Heart left ventricle (tissue), 16 donors: ENCODE measurements at places on chromosomes 4 and X.

- DNase-seq, result no peak
These were observed 1.8 kb downstream of the TENM3 start for GRCh38 chr4:182245041-182245440.

DNA sequence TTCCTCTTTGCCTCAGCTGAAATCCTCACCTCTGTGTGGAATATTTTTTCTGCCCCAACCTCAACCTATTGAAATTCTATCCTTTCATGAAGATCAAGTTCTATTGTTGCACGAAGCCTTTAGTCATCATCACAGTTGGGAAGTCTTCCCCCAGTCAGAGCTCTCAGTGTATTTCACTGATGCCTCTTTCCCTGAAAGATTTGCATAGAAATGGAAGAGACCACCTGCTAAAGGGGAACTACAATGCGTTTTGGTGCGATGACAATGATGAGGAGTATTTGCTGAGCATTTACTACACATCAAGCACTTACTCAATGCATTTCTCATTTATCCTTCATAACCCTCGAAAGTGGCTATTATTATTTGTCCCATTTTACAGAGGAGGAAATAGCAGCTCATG is 151.2 kb upstream of the KLF3 start:
- DNase-seq, result no peak

GRCh38 chr4:24677909-24678308 is 93.6 kb upstream of the DHX15 start:
- no peak for DNase-seq

GRCh38 chrX:49995795-49996455 is 73.5 kb downstream of the CLCN5 start:
- no peak for DNase-seq

GRCh38 chr4:80125252-80126177 is 52.5 kb upstream of the ANTXR2 start:
- no peak for DNase-seq

GRCh38 chrX:29477878-29478277 is 737.5 kb upstream of the MAGEB2 start:
- no peak for DNase-seq

DNA sequence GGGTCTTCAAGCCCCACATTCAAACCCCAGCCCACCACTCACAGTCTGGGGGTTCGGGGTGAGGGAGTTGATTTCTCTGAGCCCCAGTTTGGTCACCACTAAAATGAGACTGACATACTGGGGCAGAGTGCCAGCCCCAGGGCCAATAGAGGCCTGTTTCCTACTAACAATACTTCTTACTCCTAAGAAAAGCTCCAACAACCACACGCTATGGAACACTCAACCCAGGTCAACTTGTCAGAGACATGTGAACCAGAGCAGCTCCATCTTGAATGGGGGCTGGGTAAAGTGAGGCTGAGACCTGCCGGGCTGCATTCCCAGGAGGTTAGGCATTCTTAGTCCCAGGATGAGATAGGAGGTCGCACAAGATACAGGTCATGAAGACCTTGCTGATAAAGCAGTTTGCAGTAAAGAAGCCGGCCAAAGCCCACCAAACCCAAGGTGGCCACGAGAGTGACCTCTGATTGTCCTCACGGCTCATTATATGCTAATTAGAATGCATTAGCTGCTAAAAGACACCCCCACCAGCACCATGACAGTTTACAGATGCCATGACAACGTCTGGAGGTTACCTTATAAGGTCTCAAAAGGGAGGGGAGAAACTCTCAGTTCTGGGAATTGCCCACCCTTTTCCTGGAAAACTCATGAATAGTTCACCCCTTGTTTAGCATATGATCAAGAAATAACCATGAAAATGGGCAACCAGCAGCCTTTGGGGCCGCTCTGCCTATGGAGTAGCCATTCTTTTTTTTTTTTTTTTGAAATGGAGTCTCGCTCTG is 26.6 kb upstream of the HTRA3 start:
- no peak for DNase-seq

DNA sequence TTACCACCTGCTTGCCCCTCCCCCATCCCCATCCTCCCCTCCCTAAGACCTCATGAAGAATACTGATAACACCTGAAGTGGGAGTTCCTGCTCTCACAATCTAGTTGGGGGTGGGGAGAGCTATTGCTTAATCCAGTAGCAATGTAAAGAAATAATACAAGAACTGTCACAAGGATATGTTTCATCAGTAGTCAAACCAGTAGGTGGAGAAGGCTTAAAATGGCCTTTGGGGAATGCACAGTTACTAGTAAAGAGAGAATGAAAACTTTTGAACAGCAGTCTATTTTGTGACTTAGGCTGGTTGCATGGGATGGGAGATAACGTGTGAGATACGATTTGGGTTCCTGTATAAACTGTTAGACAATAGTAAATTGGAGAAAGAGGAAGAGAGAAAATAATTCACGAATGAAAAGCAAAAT is 6.0 kb downstream of the GALNT7 start:
- DNase-seq, result no peak

DNA sequence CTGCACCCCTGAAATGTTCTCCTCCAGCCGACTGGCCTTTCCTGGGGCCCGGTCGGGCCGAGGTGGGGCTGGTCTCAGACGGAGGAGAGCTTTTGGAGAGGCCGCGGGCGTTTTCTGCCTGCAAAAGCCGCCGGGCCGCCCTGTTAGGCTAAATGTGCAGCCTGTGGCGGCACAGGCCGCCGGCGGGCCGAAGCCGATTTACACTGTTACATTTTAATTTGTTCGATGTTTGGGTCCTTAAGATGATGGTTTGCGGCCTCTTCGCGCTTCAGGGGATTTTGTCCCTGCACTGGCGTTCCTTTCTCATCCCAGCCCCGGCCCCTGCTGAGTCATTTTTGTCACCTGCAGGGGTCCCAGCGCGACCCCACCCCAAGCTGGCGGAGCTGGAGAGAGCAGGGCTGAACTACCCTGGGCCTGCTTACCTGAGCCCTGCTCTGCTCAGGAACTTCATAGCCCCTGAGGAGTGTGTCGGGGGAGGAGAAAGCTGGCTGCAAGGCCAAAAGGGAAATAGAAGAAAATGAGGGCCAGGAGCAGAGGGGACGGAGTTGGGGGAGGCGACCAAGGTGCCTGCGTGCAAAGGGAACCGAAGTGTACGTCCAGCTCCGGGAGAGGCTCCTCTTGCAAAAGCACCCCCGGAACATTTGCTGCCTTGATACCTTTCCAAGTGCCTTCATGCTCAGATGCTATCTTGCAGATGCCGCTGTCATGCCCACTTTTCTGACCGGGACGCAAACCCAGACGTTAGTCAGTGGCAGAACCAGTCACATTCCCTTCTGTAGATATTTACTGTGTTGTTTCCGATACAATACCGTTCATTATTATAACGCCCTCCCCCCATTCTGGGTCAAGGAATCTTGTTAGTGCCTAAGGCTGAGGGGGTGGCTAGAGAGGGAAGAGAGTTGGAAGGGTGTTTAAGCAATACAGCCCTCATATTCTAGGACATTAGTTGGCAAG is 977 bp upstream of the RBBP7 start:
- peak; percentile 27 for DNase-seq

DNA sequence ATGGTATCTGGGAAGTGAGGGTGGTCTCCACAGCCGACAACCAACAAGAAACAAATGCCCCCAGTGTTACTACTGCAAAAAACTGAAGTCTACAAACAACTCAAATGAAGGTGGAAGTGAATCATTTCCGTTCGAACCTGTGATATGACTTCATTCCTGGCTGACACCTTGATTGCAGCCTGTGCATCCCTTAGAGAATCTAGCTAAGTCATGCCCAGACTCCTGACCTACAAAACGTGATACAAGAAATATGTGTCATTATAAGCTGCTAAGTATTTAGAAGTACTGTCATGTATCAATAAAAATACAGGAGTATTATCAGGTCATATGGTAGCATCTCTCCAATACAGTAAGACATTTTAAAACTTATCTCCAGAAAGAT is 959.7 kb upstream of the LCORL start:
- DNase-seq, result no peak

- no peak for DNase-seq
These were observed 73.9 kb downstream of the KDR start for GRCh38 chr4:55051532-55051931.

GRCh38 chrX:37060999-37061398 is 52.8 kb downstream of the FAM47C start:
- no peak for DNase-seq

GRCh38 chr4:95508421-95508820 is 40.4 kb downstream of the UNC5C start:
- DNase-seq, result no peak

DNA sequence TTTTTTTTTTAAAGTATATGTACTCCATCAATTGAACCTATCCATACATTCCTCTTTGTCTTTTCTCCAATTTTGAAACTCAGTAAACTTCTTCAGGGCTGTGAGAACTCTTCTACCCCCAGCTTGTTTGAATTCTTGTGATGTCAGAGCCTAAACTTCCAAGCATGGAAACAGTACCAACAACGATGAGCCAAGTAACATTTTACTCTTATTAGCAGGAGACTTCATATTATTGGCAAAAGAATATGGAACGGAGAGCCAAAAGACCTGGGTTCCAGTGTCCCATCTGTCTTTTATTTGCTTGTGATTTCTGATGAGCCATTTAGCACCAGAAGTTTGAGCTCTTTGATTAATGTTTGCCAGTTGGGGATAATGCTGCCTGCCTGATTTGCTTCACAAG is 5.3 kb downstream of the DIAPH2 start:
- no peak for DNase-seq
